ENCODE measurements at places on chromosomes 13 and 19. TPM values are rescaled to one million over a fixed set of nuclear protein-coding genes. Genes with fewer than 3 reads are reported as not detected.

The SIGLEC12 gene
- not detected for total RNA-seq

The ZNF264 gene
- 77.4 TPM for total RNA-seq

The KLK12 gene
- total RNA-seq: not detected

The PABPC3 gene
- total RNA-seq: 1.1 TPM

The CEACAM16 gene
- total RNA-seq: not detected

The F7 gene
- total RNA-seq: 0.36 TPM

The CHMP2A gene
- total RNA-seq: 60.0 TPM

The TMEM59L gene
- not detected for total RNA-seq

The DCLK1 gene
- not detected for total RNA-seq

The C19orf81 gene
- 1.9 TPM for total RNA-seq

The POSTN gene
- not detected for total RNA-seq

The OLFM4 gene
- total RNA-seq: not detected

The ELSPBP1 gene
- total RNA-seq: not detected

The GADD45GIP1 gene
- 17.8 TPM for total RNA-seq

The FXYD3 gene
- total RNA-seq: not detected

The DNAAF3 gene
- total RNA-seq: not detected

The ZNF177 gene
- total RNA-seq: 3.5 TPM

The ELANE gene
- not detected for total RNA-seq

The KLK14 gene
- total RNA-seq: 1.1 TPM

The ZNF28 gene
- total RNA-seq: 16.7 TPM

The RGL3 gene
- not detected for total RNA-seq

The GPC5 gene
- not detected for total RNA-seq

The ZNF728 gene
- not detected for total RNA-seq

The HSD17B14 gene
- total RNA-seq: 0.62 TPM

The SIGLEC11 gene
- not detected for total RNA-seq

The KXD1 gene
- 97.9 TPM for total RNA-seq

The SGCG gene
- total RNA-seq: not detected

The SYNE4 gene
- 4.7 TPM for total RNA-seq

The TNNI3 gene
- total RNA-seq: not detected

The FUZ gene
- total RNA-seq: 28.8 TPM

The ACP5 gene
- total RNA-seq: 13.8 TPM

The C19orf18 gene
- 2.9 TPM for total RNA-seq

The SLC17A7 gene
- total RNA-seq: 0.27 TPM

The TMEM38A gene
- 1.5 TPM for total RNA-seq

The NXNL1 gene
- not detected for total RNA-seq

The IGSF23 gene
- not detected for total RNA-seq

The VSTM1 gene
- total RNA-seq: not detected

The STOML3 gene
- total RNA-seq: not detected

The ZNF486 gene
- total RNA-seq: 14.6 TPM

The ZNF569 gene
- total RNA-seq: 20.9 TPM

The IFNL1 gene
- not detected for total RNA-seq

The PSG1 gene
- total RNA-seq: not detected

The CPB2 gene
- not detected for total RNA-seq

The ADM5 gene
- 3.5 TPM for total RNA-seq

The BST2 gene
- total RNA-seq: 41.8 TPM

The TNNT1 gene
- not detected for total RNA-seq

The DEDD2 gene
- 58.7 TPM for total RNA-seq

The ZNF763 gene
- total RNA-seq: 11.3 TPM

The LILRB1 gene
- total RNA-seq: 3.0 TPM

The CYP4F2 gene
- total RNA-seq: not detected

The KLK4 gene
- not detected for total RNA-seq

The ZNF121 gene
- 63.0 TPM for total RNA-seq

The MAMSTR gene
- total RNA-seq: 2.4 TPM

The FGF14 gene
- total RNA-seq: not detected

The ZNF20 gene
- total RNA-seq: 7.4 TPM

The FFAR3 gene
- not detected for total RNA-seq

The PRSS57 gene
- not detected for total RNA-seq

The TLE6 gene
- total RNA-seq: 0.30 TPM

All from naive thymus-derived CD8-positive, alpha-beta T cell (primary cell).